GM13976 (cell line): ENCODE measurements at places on chromosomes 4 and X.

DNA sequence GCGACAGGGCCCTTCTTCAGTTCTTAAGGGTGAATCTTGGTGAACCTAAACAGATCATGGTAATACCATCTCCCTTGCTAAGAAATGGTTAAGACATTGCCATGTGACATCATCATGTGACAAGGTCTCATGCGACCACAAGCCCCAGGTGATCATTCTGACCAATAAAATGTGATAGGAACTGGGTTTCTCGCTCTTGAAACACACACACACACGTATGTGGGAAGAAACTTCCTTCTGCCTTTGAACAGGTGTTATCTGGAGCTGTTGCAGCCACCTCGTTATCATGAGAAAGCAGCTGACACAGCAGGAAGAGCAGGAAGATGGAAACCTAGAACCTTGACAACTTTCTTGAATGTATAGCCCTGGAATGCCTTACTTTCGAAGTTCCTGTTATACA is 10.2 kb downstream of the SOD3 start:
- DNase-seq, result no peak

- no peak for DNase-seq
Measured at GRCh38 chrX:52990848-52991247, 32.5 kb upstream of the FAM156A start.

- DNase-seq, result no peak
Measured at GRCh38 chr4:141569141-141569540, 67.2 kb upstream of the IL15 start.

DNA sequence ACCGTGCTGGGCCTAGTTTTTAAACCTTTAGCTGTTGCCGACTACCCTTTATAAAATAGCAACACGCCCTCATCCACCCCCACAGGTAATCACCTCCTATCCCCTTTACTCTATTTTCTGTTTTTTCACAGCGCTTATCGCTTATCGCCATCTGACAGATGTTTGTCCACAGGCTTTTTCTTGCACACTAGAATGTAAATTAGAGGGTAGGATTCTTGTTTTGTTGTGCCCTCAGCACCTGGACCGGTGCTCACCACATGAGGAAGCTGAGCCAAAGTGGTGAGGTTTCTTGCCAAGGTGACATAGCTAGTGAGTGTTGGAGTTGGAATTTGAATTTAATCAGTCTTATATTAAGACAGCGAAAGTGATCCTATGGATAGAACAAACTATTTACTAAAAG is 2.9 kb upstream of the RBBP7 start:
- no peak for DNase-seq

DNA sequence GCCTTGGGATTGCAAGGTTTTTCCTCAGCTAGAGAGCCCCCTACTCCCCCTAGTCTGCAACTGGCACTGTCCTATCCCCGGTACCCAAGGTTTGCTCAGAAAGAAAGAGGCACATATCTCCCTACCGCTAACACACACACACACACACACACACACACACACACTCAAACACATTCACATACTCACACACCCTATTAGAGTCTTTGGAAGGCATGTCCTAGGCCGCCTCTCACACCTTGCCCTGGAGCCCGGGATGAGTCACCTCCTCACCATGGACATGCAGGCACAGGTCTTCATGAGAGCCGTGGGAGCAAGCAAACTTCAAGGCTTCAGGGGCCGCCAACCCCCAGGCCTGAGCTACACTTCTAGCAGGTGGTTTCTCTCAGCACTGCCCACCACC is 49.2 kb downstream of the PJA1 start:
- DNase-seq, result no peak

- DNase-seq, result no peak
Measured at GRCh38 chr4:90198086-90198847, 71.1 kb downstream of the CCSER1 start.

DNA sequence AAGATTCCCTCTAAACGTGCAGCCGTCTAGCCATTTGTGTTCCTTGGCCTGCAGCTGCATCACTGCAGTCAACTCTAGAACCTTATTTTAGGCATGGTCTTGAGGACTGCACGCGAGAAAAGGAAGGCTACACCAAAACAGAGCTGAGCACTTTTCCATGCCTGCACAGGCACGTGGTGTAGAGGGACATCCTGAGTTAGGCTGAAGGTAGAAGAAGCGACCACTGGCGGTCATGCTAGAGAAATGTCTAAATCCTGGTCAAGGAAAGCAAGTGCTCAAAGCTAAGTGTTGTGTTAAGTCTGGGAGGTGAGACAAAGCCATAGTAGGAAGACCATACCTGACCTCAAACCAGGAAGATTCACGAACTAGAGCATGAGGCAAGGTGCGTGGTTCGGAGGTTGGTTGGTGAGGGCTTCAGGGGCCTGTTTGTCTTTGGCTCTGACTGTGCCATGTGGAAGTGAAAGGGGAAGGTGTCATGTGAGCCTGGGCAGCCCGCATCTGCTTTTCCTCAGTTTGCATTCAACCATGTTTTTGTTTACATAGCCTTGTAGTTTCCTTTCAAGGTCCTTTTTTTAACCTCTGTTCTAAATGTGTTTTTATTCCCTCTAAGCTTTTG is 203.8 kb downstream of the AASDH start:
- DNase-seq, result peak; percentile 17

- no peak for DNase-seq
Measured at GRCh38 chr4:647481-647880, 22.1 kb downstream of the PDE6B start.

- DNase-seq, result no peak
Measured at GRCh38 chr4:109410776-109411175, 22.8 kb upstream of the SEC24B start.

- no peak for DNase-seq
Measured at GRCh38 chr4:132063829-132064228, 1085.3 kb upstream of the PCDH10 start.

- DNase-seq, result no peak
Measured at GRCh38 chr4:95594013-95594412, 45.2 kb upstream of the UNC5C start.

- no peak for DNase-seq
Measured at GRCh38 chrX:113391875-113392274, 551.2 kb upstream of the AMOT start.

DNA sequence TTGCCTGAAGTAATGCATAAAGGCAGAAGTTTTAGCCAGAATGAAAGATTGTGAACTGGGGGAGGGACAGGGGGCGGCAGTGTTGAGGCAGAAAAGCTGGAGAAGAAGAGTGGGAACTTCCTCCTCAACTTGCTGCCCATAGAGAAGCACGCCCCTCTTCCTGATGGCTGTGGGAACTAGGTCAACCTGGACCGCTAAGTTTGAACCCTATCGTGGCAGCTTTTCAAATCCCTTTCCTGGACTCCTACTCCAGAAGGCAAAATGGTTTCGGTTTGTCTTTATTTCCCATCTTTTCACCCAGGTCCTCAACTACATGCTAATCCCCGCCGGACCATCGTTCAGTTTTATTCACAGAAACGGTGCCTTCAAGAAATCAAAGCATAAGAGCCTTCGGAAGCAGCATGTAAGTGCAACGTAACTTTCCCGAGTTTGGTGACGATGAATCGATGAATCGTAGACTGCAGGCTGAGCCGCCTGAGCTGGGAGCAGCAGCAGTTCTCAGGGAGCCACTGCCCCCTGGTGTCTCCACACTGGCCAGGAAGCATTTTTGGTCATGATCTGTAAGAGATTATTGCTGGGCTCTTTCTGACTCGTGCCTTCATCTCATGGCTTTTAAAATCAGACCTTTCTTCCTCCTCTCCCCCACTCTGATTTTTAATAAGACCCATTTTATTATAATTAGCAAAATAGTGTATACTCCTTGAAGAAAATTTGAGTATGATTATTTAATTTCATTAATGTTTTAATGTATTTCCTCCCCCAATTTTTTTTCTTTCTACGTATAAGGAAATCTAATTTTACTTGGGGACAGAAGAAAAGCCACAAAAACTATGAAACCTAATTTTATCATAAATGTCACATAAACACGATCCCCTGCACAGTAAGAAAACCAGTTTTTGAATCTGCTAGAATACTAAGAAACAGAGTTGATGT is 21.4 kb downstream of the SPINK2 start:
- peak; percentile 74 for DNase-seq

DNA sequence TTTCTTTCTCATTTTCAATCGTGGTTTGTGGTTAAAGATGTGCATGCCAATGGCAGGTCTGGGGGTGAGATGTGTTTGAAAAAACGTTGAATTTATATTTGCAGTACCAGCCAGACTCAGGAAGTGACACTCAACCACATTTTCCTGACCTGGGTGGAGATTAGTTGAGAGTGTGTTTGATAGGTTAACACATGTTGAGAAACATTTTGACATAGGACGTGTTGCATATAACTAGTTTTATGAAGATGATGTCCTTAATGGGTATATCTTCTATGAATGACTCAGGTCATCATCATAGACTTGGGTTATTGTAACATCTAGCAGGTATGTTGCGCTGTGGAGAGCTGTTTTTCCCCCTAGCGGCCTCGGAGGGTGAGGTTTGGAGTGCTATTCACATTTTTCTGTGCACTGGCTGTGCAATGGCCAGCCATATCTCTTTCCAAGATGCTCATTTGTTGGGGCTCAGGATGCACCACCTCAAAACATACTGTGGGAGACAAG is 21.7 kb upstream of the CD38 start:
- DNase-seq, result peak; percentile 38

- DNase-seq, result no peak
Measured at GRCh38 chr4:48844843-48845242, 14.0 kb downstream of the OCIAD1 start.

DNA sequence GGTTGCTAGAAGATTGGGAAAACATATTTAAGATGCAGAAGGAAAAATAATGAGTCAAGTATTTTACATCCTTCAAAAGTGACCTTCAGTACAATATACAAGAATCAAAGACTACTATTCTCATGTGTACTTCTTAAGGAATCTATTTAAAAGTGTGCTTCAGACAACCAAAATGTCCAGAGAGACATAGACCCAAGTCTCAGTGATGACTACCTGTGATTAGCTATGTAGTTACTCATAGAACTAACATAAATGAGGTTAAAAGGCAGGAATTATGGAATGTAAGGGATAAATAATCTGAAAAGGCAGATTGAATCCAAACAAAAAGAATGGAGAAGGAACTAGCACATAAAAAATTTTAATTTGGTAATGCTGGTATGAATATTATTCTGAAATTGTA is 634.7 kb upstream of the FAM241A start:
- DNase-seq, result no peak

DNA sequence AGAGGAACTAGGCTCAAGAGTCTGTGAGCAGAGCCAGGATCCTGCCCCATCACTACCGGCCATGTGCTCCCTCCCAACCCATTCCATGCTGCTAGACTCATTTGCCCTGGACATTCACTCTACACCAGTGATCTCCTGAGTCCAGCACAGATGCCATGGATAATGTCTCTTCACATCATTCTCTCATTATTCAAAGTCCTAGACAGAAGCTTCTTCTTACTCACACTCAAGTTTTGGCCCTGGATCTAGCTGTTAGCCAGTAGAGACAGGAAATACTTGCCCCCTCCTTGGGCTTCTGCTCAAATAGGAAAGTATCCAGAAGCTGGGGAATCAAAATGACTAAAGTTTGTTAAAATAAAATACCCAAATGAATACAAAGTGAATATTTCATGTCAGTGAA is 266.8 kb upstream of the LDB2 start:
- DNase-seq, result no peak

- no peak for DNase-seq
Measured at GRCh38 chrX:107374132-107374531, 75.3 kb upstream of the FRMPD3 start.

GRCh38 chrX:78923198-78924015 is 21.8 kb upstream of the P2RY10 start:
- peak; percentile 55 for DNase-seq

GRCh38 chrX:98067611-98068010 is 1183.9 kb downstream of the RPA4 start:
- no peak for DNase-seq

DNA sequence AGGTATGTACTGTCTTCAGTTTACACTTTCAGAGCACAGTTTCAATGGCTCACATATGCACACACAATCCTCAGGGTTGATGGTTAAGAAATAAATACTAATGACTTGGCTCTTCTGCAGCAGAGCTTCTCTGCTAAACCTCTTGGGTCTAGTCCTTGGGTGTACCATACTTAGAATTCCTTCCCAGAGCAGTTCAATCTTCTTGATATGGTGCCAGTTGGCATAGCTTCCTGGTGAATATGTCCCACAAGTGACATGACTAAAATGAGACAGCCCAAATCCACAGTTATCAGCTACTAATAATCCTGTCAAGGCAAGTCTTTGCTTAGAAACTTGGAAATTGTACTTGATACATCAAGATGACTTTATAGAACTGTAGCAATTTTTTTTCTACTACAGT is 654.4 kb downstream of the IQCM start:
- no peak for DNase-seq

- no peak for DNase-seq
Measured at GRCh38 chrX:26557691-26558321, 341.8 kb downstream of the MAGEB5 start.

DNA sequence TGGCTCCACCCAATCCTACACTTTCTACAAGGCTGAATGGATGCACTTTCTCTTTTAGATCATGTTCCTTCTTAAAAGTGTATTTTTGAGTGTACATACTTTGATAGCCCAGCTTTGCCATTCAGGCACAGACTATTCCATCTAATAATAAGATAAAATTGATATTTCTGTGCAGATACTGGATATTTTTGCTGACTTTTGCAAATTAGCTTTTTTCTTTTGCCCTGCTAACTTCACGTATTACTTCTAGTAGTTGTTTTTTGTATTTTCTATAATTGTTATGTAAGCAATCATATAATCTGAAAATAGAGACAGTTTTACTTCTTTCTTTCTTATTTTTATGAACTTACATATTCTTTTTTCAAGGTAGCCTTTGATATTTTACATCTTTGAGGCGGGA is 13.5 kb upstream of the GYPA start:
- DNase-seq, result no peak

DNA sequence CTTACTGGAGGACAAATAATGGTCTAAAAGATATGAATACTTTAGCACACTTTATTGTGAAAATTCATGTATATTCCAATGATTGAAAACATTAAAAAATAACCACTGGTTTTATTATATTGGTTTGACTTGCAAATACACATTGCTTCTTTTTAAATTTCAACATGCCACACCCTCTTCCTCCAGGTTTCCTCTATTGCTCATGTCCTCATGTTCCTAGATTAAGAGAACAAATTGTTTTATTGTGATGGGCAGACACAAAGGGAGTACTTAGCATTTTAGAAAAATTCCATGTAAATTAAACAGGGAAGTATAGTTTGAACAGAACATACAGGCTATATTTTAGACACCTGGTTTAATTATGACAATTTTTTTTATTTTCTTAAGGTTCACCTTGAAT is 230.6 kb upstream of the GPRIN3 start:
- no peak for DNase-seq

- DNase-seq, result no peak
Measured at GRCh38 chr4:10662937-10663336, 21.6 kb downstream of the CLNK start.

DNA sequence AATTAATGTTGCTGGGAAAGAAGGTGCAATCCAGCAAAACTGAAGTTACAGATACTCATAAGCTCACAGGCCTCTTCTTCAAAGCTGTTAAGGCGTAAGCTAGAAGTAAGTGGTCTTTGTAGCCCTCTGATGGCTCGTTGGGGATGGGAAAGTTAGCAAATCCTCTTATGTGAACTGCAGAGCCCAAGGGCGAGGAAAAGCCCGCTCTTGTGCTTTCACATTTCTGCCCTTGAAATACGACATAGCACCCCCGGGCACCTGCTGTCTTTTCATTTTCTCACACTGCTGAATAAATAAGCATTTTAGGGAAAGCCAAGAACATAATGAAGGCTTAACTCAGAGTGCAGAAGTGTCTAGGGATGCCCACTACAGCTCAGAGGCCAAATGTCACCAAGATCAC is 73.1 kb upstream of the SORBS2 start:
- DNase-seq, result no peak
